ENCODE measurements at places on chromosomes 4 and X. TPM values are rescaled to one million over a fixed set of nuclear protein-coding genes. Genes with fewer than 3 reads are reported as not detected.
A peak's percentile ranks its signal among the peaks of the same experiment; 100 is the strongest.

TMPRSS11B gene
- not detected for total RNA-seq

- H3K4me3 ChIP-seq = peak overlapping the region; percentile 68
- H3K27me3 ChIP-seq = no peaks in the 10 kb centered on the region
- peak; percentile 54 for DNase-seq
- no peaks in the 10 kb centered on the region for H3K4me1 ChIP-seq
- no peaks in the 10 kb centered on the region for H3K36me3 ChIP-seq
Measured at GRCh38 chr4:95547715-95548471, 880 bp downstream of the UNC5C start.

GRCh38 chr4:41321216-41321945 is 64.7 kb downstream of the UCHL1 start:
- H3K27me3 ChIP-seq = no peaks in the 10 kb centered on the region
- no peaks in the 10 kb centered on the region for H3K36me3 ChIP-seq
- H3K4me1 ChIP-seq = no peaks in the 10 kb centered on the region
- DNase-seq = no peak
- H3K27ac ChIP-seq = no peak overlapping the region

DNA sequence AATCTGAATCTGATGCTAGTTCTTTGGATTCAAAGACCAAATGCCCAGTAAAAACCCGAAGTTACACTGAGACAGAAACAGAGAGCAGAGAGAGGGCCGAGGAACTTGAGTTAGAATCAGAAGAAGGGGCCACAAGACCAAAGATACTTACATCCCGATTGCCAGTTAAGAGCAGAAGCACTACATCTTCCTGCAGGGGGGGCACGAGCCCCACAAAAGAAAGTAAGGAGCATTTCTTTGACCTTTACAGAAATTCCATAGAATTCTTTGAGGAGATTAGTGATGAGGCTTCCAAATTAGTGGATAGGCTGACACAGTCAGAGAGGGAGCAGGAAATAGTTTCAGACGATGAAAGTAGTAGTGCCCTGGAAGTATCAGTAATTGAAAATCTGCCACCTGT is 309.3 kb downstream of the ANK2 start:
- H3K27ac ChIP-seq = no peak overlapping the region
- H3K4me1 ChIP-seq = no peaks in the 10 kb centered on the region
- no peaks in the 10 kb centered on the region for H3K27me3 ChIP-seq
- H3K4me3 ChIP-seq = no peak overlapping the region
- H3K36me3 ChIP-seq = no peaks in the 10 kb centered on the region

DNA sequence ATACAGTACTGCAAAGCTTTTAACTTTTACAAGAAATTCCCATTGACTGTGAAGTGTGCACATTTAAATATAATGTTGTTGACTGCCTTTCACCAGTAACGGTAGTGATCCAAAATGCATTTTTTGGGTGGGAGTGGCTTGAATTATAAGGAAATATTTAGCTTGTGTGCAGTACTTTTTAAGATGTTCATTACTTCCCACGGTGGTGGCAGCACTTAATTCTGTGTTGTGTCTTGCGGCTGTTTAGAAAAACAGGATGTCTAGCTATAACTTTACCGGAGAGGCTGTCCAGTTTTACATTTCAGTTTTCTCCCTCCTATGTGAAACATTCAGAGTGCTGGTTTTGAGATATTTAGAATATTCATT is 1.7 kb downstream of the TMEM131L start:
- H3K4me1 ChIP-seq = peaks cover 4% of the 10 kb centered on the region
- no peaks in the 10 kb centered on the region for H3K36me3 ChIP-seq
- DNase-seq = no peak
- H3K27ac ChIP-seq = peak overlapping the region; percentile 71
- no peaks in the 10 kb centered on the region for H3K27me3 ChIP-seq

DNA sequence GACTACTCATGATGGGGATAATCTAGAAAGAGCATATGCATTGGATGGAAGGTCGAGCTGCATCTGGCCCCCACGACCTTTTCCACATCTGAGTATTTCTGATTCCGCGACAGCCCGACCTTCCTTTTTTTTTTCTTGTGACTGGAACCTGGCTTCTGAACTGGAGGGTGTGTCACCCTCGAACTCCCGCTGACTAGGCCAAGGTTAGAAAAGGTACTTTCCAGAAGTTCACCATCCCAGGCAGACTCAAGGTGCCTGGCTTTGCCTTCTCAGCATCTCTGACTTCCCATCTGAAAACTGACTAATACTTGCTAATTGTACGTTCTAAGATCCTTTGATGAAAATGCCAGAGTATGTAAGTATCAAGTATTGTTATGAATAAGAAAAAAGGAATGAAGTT is 49.3 kb upstream of the CD40LG start:
- H3K27me3 ChIP-seq = no peaks in the 10 kb centered on the region
- H3K36me3 ChIP-seq = no peaks in the 10 kb centered on the region
- H3K27ac ChIP-seq = no peak overlapping the region
- H3K4me3 ChIP-seq = no peak overlapping the region

GRCh38 chr4:73780243-73780642 is 39.9 kb downstream of the CXCL8 start:
- H3K27me3 ChIP-seq = no peaks in the 10 kb centered on the region
- no peaks in the 10 kb centered on the region for H3K4me1 ChIP-seq
- no peak for DNase-seq
- H3K36me3 ChIP-seq = no peaks in the 10 kb centered on the region
- H3K4me3 ChIP-seq = no peak overlapping the region

All from uterus (tissue), 4 donors.